ENCODE measurements at places on chromosomes 3 and 15. TPM values are rescaled to one million over a fixed set of nuclear protein-coding genes. Genes with fewer than 3 reads are reported as not detected.

The ITIH4 gene
- 5.3 TPM for total RNA-seq

The C2CD4A gene
- total RNA-seq = 0.20 TPM

The NPRL2 gene
- 25.3 TPM for total RNA-seq

The CCDC9B gene
- 1.0 TPM for total RNA-seq

The SERPINI2 gene
- total RNA-seq = not detected

The NKTR gene
- total RNA-seq = 24.9 TPM

The COL6A6 gene
- total RNA-seq = not detected

The GANC gene
- total RNA-seq = 21.0 TPM

The SLC38A3 gene
- 29.8 TPM for total RNA-seq

The AP3B2 gene
- total RNA-seq = not detected

The POLQ gene
- 18.6 TPM for total RNA-seq

The ESYT3 gene
- total RNA-seq = 4.1 TPM

The MED12L gene
- 0.81 TPM for total RNA-seq

The MAP2K5 gene
- 4.3 TPM for total RNA-seq

The LACTB gene
- total RNA-seq = 31.0 TPM

The RTP3 gene
- total RNA-seq = 0.09 TPM

The C3orf22 gene
- total RNA-seq = not detected

The FBXO40 gene
- total RNA-seq = not detected

The INSYN1 gene
- total RNA-seq = not detected

The C3orf62 gene
- 1.6 TPM for total RNA-seq

The SEMA3F gene
- total RNA-seq = 3.6 TPM

The PIF1 gene
- 8.3 TPM for total RNA-seq

The PPP1R14D gene
- total RNA-seq = 0.53 TPM

The LRRN1 gene
- total RNA-seq = not detected

The TEX55 gene
- total RNA-seq = not detected

The ZNF501 gene
- total RNA-seq = 2.8 TPM

The GOLGA6C gene
- total RNA-seq = not detected

The LSM3 gene
- total RNA-seq = 28.7 TPM

The LCTL gene
- 1.1 TPM for total RNA-seq

The TMC3 gene
- not detected for total RNA-seq

The HERC2 gene
- total RNA-seq = 25.6 TPM

The CFAP91 gene
- total RNA-seq = not detected

The STX19 gene
- not detected for total RNA-seq

The LTK gene
- total RNA-seq = not detected

The ERC2 gene
- total RNA-seq = 0.22 TPM

The RBM5 gene
- 106 TPM for total RNA-seq

The CPN2 gene
- total RNA-seq = 27.7 TPM

The PIK3R4 gene
- 29.7 TPM for total RNA-seq

The CELF6 gene
- 0.10 TPM for total RNA-seq

The ACSBG1 gene
- 0.35 TPM for total RNA-seq

The C3orf70 gene
- 2.4 TPM for total RNA-seq

The GOLGA8T gene
- total RNA-seq = not detected

The PCLAF gene
- 98.9 TPM for total RNA-seq

The CLEC3B gene
- total RNA-seq = not detected

The SNX22 gene
- 5.5 TPM for total RNA-seq

The CFAP100 gene
- not detected for total RNA-seq

The EIF4A2 gene
- 446 TPM for total RNA-seq

The GOLGA6L7 gene
- total RNA-seq = not detected

The ACAN gene
- not detected for total RNA-seq

The LRRC31 gene
- total RNA-seq = not detected

The ZNF662 gene
- not detected for total RNA-seq

The CDHR4 gene
- not detected for total RNA-seq

The NANOGP8 gene
- total RNA-seq = 0.25 TPM

The ACTC1 gene
- not detected for total RNA-seq

The WDR82 gene
- total RNA-seq = 62.0 TPM

The ALG1L2 gene
- not detected for total RNA-seq

All from HepG2 (cell line).